Activated CD8-positive, alpha-beta T cell treated with anti-CD3 and anti-CD28 coated beads, Interleukin-2, amount 10 ng/mL, durations not matched to agents 7 days and 5 days (primary cell): ENCODE measurements at places on chromosomes 13 and 19. TPM values are rescaled to one million over a fixed set of nuclear protein-coding genes. Genes with fewer than 3 reads are reported as not detected.

TMEM190 gene
- not detected for total RNA-seq

CXCL17 gene
- not detected for total RNA-seq

LILRA5 gene
- not detected for total RNA-seq

CCL25 gene
- 10.2 TPM for total RNA-seq

SYNE4 gene
- total RNA-seq: 1.8 TPM

CYTH2 gene
- 50.3 TPM for total RNA-seq

KLK15 gene
- total RNA-seq: not detected

DNA sequence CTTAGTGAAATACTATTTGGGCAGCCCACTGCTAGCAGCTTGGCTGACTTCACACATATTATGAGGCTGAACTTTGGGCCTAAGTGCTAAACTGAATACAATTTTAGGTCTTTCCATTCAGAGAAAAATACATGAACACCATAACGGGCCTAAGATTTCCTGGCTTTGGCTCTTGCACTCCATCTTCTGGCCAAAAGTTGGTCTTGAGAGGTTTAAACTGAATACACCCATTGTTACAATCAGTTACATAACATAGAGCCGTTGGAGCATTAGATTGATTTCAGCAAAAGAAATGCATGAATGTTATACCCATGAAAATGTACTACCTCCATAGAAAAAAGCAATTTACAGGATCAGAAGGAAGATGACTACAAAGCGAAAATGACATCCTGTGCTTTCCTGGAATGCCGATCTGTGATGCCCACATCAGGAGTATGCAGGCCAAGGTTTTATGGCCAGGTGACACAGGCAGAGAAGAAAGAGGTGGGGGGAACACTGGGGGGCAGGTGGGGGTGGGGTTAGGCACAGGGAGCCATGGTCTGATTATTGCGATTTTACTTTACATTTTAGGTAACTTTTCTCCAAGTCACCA, 11.1 kb upstream of the SHISA2 start:
- DNase-seq: peak; percentile 59
- peaks cover 11% of the 10 kb centered on the region for H3K27me3 ChIP-seq
- peaks cover 15% of the 10 kb centered on the region for H3K4me1 ChIP-seq

DNA sequence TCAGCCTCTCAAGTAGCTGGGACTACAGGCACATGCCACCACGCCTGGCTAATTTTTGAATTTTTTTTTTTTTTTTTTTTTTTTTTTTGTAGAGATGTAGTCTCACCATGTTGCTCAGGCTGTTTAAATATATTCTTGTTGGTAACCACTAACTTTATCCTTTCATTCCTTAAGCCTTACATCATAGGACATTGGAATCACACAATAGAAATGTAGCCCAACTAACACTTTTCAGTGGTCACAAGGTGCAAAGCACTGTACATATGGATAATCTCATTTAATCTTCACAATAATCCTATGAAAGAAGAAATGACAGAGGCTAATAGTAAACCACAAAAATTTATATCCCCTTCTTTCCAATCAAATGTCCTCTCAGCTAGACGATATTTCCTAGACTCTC, 417.8 kb upstream of the DACH1 start:
- H3K4me3 ChIP-seq: no peak overlapping the region
- H3K4me1 ChIP-seq: no peaks in the 10 kb centered on the region
- no peaks in the 10 kb centered on the region for H3K27me3 ChIP-seq
- no peak overlapping the region for H3K27ac ChIP-seq

DNA sequence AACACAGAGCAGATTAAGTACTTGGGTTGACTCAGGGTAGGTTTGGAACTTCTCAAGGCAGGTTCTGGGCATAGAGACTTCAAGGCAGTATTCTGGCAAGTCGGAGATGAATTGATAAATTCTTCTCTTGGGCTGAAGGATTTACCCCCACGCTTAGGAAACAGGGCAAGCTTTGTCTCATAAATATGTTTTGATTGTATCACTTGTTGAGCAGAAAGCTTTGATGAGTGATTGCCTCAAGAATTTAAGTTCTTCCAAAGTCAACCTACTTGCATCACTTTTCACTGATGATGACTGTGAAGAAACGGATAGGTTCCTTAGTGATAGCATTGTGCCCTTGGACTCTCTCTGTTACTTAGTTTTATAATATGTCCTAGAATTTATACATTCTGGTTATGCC, 258.6 kb upstream of the DACH1 start:
- no peaks in the 10 kb centered on the region for H3K4me1 ChIP-seq
- H3K27ac ChIP-seq: no peak overlapping the region
- no peak for DNase-seq
- no peaks in the 10 kb centered on the region for H3K27me3 ChIP-seq
- no peak overlapping the region for H3K4me3 ChIP-seq
- H3K36me3 ChIP-seq: no peaks in the 10 kb centered on the region

DNA sequence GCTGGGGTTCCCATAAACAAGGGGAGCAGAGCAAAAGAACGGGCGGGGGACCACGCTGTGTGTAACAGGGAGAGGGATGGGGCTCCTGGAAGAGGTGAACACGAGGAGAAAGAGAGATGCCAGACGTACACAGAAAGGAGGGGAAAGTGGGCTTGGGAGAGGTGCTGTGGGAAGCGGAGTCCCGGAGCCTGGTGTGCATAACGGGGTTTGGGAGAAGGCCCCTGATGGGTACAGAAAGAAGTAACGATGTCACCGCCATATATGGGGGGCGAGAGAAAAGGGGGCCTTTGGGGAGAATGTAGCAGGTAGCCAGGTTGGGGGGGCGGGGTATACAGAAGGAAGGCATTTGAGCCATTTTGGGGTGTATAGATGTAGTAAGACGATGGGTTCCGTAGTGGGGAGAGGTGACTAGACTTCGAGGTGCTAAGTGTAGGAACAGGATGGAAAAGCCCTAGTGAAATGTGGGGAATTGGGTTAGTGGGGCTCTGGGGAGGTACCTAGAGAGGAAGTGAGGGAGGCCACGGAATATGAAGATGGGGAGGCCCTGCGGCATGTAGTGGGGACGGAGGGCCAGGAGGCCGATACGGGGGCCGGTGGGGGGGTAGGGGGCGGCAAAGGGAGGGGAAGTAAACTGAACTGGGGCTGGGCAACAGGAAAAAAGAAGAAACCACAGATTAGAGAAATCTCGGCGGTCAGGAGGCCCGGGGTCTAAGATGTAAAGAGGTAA, 787 bp downstream of the ZNF580 start:
- H3K36me3 ChIP-seq: peaks cover 34% of the 10 kb centered on the region
- DNase-seq: peak; percentile 51
- no peaks in the 10 kb centered on the region for H3K27me3 ChIP-seq

DNA sequence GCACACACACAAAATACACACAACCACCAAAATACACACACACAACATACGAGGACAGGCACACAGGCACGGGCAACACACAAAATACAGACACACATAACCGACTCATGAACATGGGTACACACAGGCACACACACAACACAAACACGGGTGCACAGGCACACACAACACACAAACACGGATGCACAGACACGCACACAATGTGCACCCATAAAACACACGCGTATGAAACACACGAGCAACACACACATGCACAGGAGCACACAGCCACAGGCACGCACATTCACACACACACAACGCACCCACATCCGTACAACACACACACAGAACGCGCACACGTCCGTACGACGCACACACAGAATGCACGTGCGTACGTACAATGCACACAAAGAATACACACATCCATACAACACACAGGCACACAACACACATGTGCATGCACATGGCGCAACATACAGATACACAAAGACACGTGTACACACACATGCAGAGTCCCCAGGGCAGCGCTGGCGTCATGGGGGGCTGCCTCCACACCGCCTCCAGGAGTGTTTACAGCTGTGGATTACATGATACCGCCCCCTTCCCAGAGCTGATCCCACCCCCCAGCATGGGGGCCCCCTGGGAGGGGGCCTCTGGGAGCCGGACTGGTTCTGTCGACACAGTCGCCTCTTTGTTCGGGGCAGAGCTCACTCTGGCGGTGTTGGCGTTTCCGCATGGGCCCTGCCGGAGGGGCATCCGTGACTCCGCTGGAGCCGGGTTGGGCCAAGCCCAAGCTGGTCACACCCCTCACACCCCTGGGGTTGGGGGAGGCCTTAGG, 2.9 kb downstream of the SBNO2 start:
- H3K27ac ChIP-seq: peak overlapping the region; percentile 2
- H3K27me3 ChIP-seq: no peaks in the 10 kb centered on the region
- peaks cover 29% of the 10 kb centered on the region for H3K4me1 ChIP-seq
- DNase-seq: no peak
- H3K4me3 ChIP-seq: no peak overlapping the region

DNA sequence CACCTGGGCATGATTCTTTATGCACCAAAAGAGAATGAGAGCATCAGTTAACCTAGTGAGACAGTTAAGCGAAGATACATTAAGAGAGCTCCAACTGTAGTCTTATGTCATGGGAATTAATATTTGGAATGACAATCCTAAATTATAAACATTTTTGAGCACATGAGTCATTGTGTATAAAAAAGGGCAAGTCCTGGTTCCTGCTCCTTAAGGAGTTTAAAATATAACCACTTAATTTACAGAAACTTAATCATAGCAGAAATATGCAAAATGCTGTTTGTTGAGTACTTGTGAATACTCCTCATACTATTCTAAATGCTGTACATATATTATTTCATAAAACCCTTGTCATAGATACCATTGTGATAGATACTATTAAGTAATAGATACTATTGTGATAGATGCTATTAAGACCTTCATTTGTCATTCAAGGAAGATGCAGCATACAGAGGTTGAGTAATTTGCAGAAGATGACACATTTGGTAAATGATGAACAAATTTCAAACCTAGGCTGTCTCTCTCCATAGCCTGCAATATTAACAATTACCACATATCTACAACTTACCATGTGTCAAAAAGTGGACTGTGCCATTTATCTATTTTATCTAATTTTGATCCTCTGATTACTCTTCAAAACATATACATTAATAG, 301.0 kb downstream of the TBC1D4 start:
- no peak for DNase-seq
- H3K27me3 ChIP-seq: no peaks in the 10 kb centered on the region
- H3K36me3 ChIP-seq: no peaks in the 10 kb centered on the region
- no peak overlapping the region for H3K4me3 ChIP-seq
- H3K4me1 ChIP-seq: no peaks in the 10 kb centered on the region

DNA sequence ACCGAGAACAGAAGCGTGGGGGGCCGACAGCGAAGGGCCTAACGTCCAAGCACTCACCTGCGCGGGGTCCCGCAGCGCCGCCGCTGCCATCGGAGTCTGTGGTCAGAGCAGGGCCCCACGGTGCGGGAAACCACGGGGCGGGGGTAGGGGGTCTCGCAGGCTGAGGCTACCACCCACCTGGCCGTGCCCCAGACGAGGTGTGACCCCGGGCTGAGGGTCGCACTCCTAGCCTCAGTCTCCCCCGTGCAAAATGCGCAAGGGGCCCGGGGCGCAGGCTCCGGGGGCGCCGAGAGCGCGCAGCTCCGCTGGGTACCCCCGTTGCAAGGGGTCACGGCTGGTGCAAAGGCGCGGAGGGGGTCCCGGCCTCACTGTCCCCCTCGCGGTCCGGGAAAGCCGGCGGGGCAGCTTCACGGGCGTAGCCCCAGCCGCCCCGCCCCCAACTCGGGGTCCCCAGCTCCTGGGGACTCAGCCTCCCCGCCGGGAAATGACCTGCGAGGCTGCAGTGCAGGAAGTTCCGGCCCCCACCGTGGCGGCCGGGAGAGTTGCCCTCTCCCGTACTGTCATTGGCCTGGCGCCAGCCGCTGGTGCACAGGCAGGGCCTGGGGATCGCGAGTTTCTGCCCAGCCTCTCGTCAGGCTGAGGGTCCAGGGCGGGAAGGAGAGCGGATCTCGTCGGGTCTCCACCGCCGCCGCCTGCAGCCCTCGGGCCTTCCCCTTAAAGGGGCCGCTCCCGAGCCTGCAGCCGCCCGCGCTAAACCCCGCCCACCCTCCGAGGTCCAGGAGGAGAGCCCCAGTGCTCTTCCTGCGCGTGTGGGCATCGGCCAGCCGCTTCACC, at the start of gene ZNF792:
Gene ZNF792, minus strand, starts transcription at position 657 of the 834 bp plus-strand sequence. Its CDS starts 567 bp downstream, at position 90.
- H3K27me3 ChIP-seq: no peaks in the 10 kb centered on the region
- peak; percentile 58 for DNase-seq
- peak within 1 kb of the TSS; percentile 86 for H3K27ac ChIP-seq
- H3K36me3 ChIP-seq: peaks cover 53% of the 10 kb centered on the region
- H3K4me3 ChIP-seq: peak within 1 kb of the TSS; percentile 92
- H3K4me1 ChIP-seq: peaks cover 38% of the 10 kb centered on the region

GRCh38 chr19:2043961-2044708, 6.9 kb downstream of the MKNK2 start:
- no peaks in the 10 kb centered on the region for H3K27me3 ChIP-seq
- H3K27ac ChIP-seq: peak overlapping the region; percentile 86
- H3K4me3 ChIP-seq: no peak overlapping the region
- H3K4me1 ChIP-seq: peaks cover 47% of the 10 kb centered on the region
- peak; percentile 33 for DNase-seq
- peaks cover 35% of the 10 kb centered on the region for H3K36me3 ChIP-seq

GRCh38 chr13:80239571-80240255, 101.2 kb downstream of the SPRY2 start:
- no peaks in the 10 kb centered on the region for H3K4me1 ChIP-seq
- no peak for DNase-seq
- H3K4me3 ChIP-seq: no peak overlapping the region

GRCh38 chr13:29458419-29458818, 137.1 kb downstream of the SLC7A1 start:
- H3K4me1 ChIP-seq: no peaks in the 10 kb centered on the region
- H3K27me3 ChIP-seq: peaks cover 13% of the 10 kb centered on the region
- no peaks in the 10 kb centered on the region for H3K36me3 ChIP-seq
- H3K4me3 ChIP-seq: no peak overlapping the region

DNA sequence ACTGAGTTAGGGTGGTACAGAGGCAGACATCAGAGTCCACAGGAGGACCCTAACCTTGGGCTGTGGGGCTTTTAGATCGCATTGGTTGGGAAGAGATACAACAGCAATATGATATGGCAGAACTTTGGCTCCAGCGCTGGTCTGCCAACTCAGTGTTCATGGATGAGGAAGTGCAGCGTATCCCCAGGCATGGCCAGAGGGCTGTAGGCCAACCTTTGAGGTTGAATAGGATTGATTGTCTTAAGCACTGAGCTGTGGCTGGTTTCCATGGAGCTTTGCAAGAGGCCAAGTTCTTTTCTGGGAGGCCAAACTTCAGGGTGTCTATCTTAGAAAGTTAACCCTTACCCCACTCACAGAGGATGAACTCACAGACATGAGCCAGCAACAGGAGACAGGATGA, 144.1 kb upstream of the TMTC4 start:
- no peak for DNase-seq
- no peaks in the 10 kb centered on the region for H3K36me3 ChIP-seq
- H3K27me3 ChIP-seq: peaks cover 6% of the 10 kb centered on the region
- H3K4me3 ChIP-seq: no peak overlapping the region

GRCh38 chr13:114129649-114130062, 2.8 kb downstream of the RASA3 start:
- H3K4me3 ChIP-seq: peak overlapping the region; percentile 96
- peaks cover 79% of the 10 kb centered on the region for H3K4me1 ChIP-seq
- H3K27me3 ChIP-seq: peaks cover 8% of the 10 kb centered on the region
- peaks cover 47% of the 10 kb centered on the region for H3K36me3 ChIP-seq

GRCh38 chr19:5113633-5114586, 145.0 kb downstream of the KDM4B start:
- H3K4me1 ChIP-seq: no peaks in the 10 kb centered on the region
- no peaks in the 10 kb centered on the region for H3K27me3 ChIP-seq
- peaks cover 21% of the 10 kb centered on the region for H3K36me3 ChIP-seq
- no peak overlapping the region for H3K27ac ChIP-seq
- DNase-seq: no peak
